ENCODE measurements at places on chromosomes 11 and 22.

GRCh38 chr11:99371257-99371656 lies 350.5 kb downstream of the CNTN5 start:
- DNase-seq: no peak

DNA sequence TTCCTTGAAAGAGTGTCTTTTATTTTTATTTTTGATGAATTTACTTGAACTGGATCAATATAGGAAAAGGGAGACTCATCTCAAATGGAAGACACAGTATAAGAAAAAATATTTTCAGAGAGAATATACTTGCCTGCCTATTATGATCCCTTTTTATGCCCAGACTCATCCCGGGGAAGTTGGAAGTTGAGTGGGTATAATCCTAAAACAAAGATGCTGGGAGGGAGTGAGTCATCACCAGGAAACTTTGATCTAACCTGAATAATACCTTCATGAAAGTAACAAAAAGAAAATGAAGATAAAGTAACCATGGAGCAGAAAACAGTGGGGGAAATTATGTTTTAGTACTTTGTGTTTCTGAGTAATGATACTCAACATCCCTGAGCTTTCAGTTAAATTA lies 1514.0 kb downstream of the FAM181B start:
- DNase-seq: no peak

- no peak for DNase-seq
Measured at GRCh38 chr11:30938171-30938570, 352.0 kb upstream of the MPPED2 start.

- DNase-seq: no peak
Measured at GRCh38 chr11:60703374-60703773, 4.0 kb downstream of the MS4A8 start.

DNA sequence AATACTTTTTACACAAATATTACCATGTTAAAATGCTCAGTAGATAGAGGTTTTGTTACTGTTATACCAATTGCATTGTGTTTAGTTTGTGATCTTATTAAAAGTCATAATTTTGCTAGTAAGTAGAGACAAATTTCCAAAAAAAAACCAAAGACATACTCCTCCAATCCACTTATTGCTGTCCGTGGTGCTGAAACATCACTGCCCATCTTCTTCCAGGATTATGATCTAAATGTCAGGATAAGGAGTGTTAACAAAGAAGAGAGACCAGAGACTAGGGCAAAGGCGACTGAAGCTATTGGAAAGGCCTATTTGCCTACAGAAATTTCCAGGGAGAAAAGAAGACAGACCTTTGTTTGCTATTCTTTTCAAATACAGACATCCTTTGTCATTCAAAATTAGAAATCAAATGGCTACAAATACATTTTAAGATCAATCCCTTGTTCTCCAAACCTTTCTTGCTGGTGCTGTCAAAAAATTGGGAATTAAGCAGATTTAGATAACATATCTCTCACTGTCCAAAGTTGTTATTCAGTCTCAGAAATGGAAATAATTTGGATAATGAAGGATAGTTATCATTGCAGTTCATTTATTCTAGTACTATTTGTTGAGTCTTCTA lies 199.7 kb downstream of the C11orf91 start:
- DNase-seq: no peak

DNA sequence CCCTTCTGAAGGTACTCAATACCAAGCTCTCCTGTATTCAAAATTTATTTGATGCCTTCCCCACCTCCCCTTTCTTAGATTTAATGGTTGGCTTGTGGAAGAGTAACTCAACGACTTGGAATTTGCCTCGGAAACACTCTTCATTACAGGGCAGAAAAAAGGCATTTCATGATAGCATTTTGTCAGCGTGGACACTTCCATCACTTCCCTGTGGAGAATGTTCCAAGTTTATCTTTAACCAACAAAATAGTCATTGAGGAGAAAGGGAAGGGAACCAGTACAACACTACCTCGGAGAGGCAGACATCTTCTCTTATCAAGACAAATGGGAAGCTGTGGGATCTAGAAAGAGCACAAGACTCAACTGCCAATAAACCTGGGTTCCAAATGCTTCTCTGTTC lies 177.2 kb upstream of the MTMR2 start:
- DNase-seq: no peak

All from glutamatergic neuron (in vitro differentiated cells).